ENCODE measurements at places on chromosomes 13 and 19. TPM values are rescaled to one million over a fixed set of nuclear protein-coding genes. Genes with fewer than 3 reads are reported as not detected.

DNA sequence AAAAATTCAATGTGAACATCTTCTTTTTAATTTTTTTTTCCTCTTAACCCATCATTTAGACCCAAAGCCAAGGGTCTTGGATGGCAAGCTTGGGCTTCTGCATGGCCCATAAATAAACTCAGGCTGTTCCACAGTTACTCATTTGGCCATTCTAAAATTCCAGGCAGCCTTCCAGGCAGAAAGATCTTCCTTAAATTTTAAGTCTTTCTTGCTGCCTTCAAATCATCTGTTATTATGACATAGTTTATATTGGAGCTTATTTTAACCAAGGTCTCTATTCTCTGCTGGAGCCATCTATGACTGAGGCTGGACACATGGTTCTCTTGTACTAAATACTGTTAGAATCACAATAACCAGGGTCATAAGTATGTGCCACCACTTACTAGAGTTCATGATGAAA, 317.3 kb upstream of the MAB21L1 start:
- no peak for DNase-seq
- no peaks in the 10 kb centered on the region for H3K4me1 ChIP-seq
- H3K27me3 ChIP-seq, result no peaks in the 10 kb centered on the region
- H3K36me3 ChIP-seq, result no peaks in the 10 kb centered on the region
- H3K27ac ChIP-seq, result no peak overlapping the region

- no peak overlapping the region for H3K27ac ChIP-seq
- no peaks in the 10 kb centered on the region for H3K27me3 ChIP-seq
- no peaks in the 10 kb centered on the region for H3K4me1 ChIP-seq
- no peaks in the 10 kb centered on the region for H3K36me3 ChIP-seq
- no peak for DNase-seq
Observed at GRCh38 chr13:62292714-62293480, 877.2 kb upstream of the PCDH20 start.

GRCh38 chr19:16111909-16112752, 442 bp downstream of the RAB8A start:
- H3K4me1 ChIP-seq, result peaks cover 15% of the 10 kb centered on the region
- H3K27me3 ChIP-seq, result no peaks in the 10 kb centered on the region
- peak overlapping the region; percentile 93 for H3K27ac ChIP-seq
- no peaks in the 10 kb centered on the region for H3K36me3 ChIP-seq
- H3K4me3 ChIP-seq, result peak overlapping the region; percentile 90

DNA sequence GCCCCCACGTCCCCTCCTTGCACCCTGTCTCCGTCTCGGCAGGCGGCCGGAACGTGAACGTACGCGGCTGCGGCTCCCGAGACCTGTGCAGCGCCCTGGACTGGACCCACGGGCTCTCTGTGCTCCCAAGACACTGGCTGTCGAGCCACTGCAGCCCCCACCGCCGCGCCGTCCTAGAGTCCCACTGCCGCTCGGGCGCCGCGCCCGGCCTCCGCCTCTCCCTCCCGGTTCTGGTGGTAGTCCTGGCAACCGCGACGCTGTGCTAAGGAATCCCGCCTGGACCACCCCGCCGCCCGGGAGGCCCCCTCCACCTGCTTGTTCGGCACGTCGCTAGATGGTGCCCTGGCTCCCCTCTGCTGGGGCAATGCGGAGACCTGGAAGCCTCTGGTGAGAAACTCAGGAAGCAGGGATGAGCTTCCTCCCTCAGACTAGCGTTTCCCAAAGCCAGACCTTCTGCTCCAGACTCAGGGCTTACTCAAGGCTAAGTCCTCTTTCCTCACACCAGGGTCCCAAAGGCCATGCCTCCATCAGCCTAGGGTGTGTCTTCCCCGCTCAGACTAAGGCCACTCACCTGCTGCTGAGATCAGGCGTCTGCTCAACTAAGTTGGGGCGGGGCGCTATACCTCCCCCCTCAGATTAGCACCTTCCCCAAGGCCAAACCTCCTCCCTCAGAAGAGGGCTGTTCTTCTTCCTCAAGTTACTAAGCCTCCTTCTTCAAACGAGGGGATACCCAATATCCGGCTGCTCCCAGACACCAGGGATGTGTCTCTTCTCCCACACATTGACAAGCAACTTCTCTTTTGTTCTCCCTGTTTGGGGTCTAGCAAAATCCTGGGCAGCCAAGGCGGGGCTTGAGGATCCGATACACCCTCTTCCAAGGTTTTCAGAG, 16.1 kb upstream of the IRGC start:
- peak overlapping the region; percentile 36 for H3K4me3 ChIP-seq
- DNase-seq, result no peak
- H3K27me3 ChIP-seq, result peaks cover 8% of the 10 kb centered on the region
- no peaks in the 10 kb centered on the region for H3K36me3 ChIP-seq

GRCh38 chr13:101398191-101398590, 18.1 kb downstream of the NALCN start:
- no peak for DNase-seq
- H3K4me1 ChIP-seq, result no peaks in the 10 kb centered on the region
- no peaks in the 10 kb centered on the region for H3K36me3 ChIP-seq

The KCNN1 gene
- polyA plus RNA-seq, result not detected

The MCEMP1 gene
- 1.4 TPM for polyA plus RNA-seq

The CEACAM4 gene
- polyA plus RNA-seq, result 0.32 TPM

Data from adrenal gland (tissue), 19 donors.